ENCODE measurements at places on chromosomes 3 and 15. TPM values are rescaled to one million over a fixed set of nuclear protein-coding genes. Genes with fewer than 3 reads are reported as not detected.

DNA sequence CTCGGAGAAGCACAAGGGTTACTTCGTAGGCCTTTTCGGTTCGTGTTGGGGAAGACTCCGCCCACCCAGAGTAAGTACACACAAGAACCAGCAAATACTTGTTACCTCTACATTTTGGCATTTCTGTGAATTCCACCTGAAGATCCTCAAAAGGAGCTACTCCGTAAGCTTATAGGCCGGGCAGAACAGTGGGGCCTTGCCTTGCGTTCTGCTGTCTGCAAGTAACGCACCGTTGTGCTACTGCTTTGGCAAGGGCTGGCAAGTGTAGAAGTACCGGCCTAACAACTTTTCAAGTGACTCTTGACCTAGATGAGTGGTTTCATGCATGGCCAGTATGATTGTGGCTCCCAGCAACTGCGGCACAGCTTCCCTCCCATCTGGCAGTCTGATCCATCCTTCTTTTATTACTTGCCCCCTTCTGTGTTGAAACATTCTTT is 6.4 kb upstream of the DNAAF4 start:
- no peak overlapping the region for H3K27ac ChIP-seq
- DNase-seq = no peak
- H3K4me3 ChIP-seq = no peak overlapping the region
- H3K4me1 ChIP-seq = no peaks in the 10 kb centered on the region
- peaks cover 4% of the 10 kb centered on the region for H3K27me3 ChIP-seq
- no peaks in the 10 kb centered on the region for H3K36me3 ChIP-seq

PTPN23 gene
- 26.4 TPM for total RNA-seq

GRCh38 chr15:40306908-40307307 is 827 bp downstream of the PLCB2 start:
- no peak for DNase-seq
- no peaks in the 10 kb centered on the region for H3K27me3 ChIP-seq
- H3K4me3 ChIP-seq = peak overlapping the region; percentile 10

- H3K27ac ChIP-seq = no peak overlapping the region
- no peaks in the 10 kb centered on the region for H3K4me1 ChIP-seq
- H3K4me3 ChIP-seq = no peak overlapping the region
These were observed 1.4 kb upstream of the TMC3 start for GRCh38 chr15:81375461-81375860.

- no peak overlapping the region for H3K27ac ChIP-seq
- no peaks in the 10 kb centered on the region for H3K36me3 ChIP-seq
- no peaks in the 10 kb centered on the region for H3K4me1 ChIP-seq
- DNase-seq = no peak
These were observed 97.5 kb downstream of the OCA2 start for GRCh38 chr15:28001641-28002040.

DNA sequence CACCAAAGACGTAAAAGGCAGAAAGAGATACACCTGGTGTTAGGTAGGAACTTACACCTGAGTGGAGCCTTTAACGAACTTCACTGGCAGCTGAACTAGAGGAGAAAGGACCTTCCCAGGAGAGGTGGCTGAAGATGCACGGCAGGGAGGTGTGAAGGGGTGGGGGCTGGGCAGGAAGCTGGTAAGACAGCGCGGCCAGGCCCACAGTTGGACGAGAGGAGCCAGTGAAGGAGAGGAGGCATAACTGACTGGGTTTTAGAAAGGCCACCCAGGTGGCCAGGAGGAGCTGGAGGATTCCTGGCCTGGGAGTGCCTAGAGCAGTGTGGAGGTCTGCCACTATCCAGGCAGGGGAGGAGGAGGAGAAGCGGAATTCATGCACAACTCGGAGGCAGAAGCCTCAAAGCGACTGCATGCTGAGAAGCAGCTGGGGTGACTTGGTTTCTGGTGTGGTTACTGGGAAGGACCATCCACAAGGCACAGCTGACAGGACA is 51.9 kb downstream of the SLC41A3 start:
- no peaks in the 10 kb centered on the region for H3K36me3 ChIP-seq
- H3K27ac ChIP-seq = no peak overlapping the region
- no peak overlapping the region for H3K4me3 ChIP-seq
- no peak for DNase-seq
- H3K27me3 ChIP-seq = no peaks in the 10 kb centered on the region
- no peaks in the 10 kb centered on the region for H3K4me1 ChIP-seq

DNA sequence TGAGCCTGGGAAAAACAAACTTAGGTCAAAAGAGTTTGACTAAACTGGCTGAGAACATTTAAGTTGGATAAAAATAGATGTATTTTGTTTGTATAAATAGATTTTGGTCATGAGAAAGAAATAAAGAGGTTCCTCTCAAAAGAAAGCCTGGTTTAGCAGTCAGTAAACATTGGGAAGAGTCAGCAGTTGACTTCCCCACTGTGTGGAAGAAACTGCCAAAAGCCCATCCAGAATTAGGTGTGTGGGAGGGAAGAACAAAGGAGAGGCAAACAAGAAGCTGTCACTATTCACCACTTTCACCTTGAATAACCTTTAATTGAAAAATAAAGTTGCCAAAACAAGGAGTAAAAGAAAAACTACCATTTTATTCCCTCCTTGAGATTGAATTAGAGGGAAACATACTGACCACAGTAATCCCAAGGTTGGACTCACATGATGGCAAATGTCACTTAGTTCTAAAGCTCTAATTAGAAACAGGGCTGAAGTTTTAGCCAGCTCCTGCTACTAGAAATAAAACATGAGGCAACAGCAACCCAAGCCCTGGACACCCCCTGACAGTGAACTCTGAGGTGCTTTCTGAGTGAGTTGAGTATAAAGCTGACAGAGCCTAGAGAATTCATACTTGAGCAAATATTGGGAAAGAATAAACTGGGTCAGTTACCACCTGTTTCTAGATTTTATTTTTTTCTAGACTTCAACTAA is 139.3 kb downstream of the SERPINI1 start:
- H3K27ac ChIP-seq = peak overlapping the region; percentile 72
- H3K27me3 ChIP-seq = no peaks in the 10 kb centered on the region
- H3K36me3 ChIP-seq = no peaks in the 10 kb centered on the region
- DNase-seq = peak; percentile 49

GRCh38 chr3:52061121-52061910 is 4.9 kb upstream of the DUSP7 start:
- H3K27ac ChIP-seq = no peak overlapping the region
- DNase-seq = no peak
- H3K36me3 ChIP-seq = no peaks in the 10 kb centered on the region
- no peak overlapping the region for H3K4me3 ChIP-seq

- no peaks in the 10 kb centered on the region for H3K27me3 ChIP-seq
- no peak overlapping the region for H3K4me3 ChIP-seq
- DNase-seq = peak; percentile 94
- peaks cover 75% of the 10 kb centered on the region for H3K4me1 ChIP-seq
- no peaks in the 10 kb centered on the region for H3K36me3 ChIP-seq
These were observed 41.2 kb downstream of the CCDC12 start for GRCh38 chr3:46935168-46935858.

GRCh38 chr15:31435261-31435911 is 108.8 kb downstream of the KLF13 start:
- H3K36me3 ChIP-seq = no peaks in the 10 kb centered on the region
- H3K4me1 ChIP-seq = peaks cover 52% of the 10 kb centered on the region
- peak; percentile 85 for DNase-seq
- H3K27me3 ChIP-seq = no peaks in the 10 kb centered on the region
- peak overlapping the region; percentile 24 for H3K4me3 ChIP-seq

DNA sequence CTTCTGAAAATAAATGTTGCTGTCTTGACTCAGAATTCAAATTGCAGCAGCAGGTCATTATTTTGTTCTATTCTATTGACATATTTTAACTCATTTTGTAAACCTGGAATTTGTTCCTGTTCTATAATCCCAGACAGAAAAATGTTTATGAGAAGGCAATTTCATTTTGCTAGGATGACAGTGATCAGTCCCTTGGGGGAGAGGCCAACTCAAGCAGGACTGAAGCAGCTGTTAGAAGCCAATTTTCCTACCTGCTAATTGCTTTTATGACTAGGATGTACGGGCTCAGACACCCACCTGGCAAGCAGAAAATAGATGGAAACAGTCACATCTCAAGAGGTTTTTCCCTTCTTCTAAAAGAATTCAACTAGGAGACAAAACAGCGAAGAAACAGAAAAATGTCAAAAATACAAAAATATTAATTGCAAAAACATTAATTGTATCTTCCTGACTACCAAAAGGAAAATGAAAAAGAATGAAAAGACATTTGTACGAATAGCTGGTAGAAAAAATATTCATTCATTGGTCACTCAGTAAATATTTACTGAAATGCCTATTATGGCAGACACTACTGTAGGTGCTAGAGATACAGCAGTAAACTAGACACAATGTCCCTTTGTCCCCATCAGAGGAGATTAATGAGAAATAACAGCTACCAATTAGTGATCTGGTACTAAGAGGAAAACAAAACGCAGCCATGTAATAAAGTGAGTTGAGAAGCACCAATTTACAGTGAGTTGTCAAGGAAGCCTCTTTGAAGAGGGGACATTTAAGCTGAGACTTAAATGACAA is 73.5 kb downstream of the PEAK1 start:
- no peak overlapping the region for H3K4me3 ChIP-seq
- H3K4me1 ChIP-seq = peaks cover 35% of the 10 kb centered on the region
- no peak for DNase-seq

ZDHHC19 gene
- total RNA-seq = not detected

GRCh38 chr3:30002797-30003196 is 603.6 kb upstream of the TGFBR2 start:
- H3K27me3 ChIP-seq = no peaks in the 10 kb centered on the region
- no peak overlapping the region for H3K27ac ChIP-seq
- no peak for DNase-seq
- H3K4me1 ChIP-seq = no peaks in the 10 kb centered on the region
- no peaks in the 10 kb centered on the region for H3K36me3 ChIP-seq

- no peak for DNase-seq
- H3K27me3 ChIP-seq = no peaks in the 10 kb centered on the region
- no peaks in the 10 kb centered on the region for H3K4me1 ChIP-seq
These were observed 311.6 kb upstream of the GRM7 start for GRCh38 chr3:6549296-6549695.

DNA sequence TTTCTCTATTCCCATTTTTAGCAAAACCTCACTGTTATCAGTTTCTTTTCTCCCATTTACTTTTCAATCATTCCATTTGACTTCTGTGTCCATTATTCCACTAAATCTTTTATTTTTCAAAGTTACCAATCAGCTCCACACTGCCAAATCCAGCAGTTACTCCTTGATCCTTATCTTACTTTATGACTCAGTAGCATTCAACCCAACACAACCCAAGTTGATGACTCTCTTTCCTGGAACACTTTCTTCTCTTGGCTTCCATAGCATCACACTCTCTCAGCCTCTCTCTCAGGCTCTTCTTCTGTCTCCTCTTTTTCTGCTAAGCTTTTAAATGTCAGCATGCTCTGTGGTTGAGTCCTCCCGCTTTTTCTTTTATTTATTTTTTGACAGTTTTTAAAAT is 36.3 kb downstream of the RASGRP1 start:
- H3K4me3 ChIP-seq = no peak overlapping the region
- no peaks in the 10 kb centered on the region for H3K4me1 ChIP-seq
- no peak for DNase-seq
- no peaks in the 10 kb centered on the region for H3K36me3 ChIP-seq

GRCh38 chr3:191300422-191300821 is 28.8 kb upstream of the CCDC50 start:
- H3K27me3 ChIP-seq = no peaks in the 10 kb centered on the region
- no peaks in the 10 kb centered on the region for H3K36me3 ChIP-seq
- no peak for DNase-seq
- H3K27ac ChIP-seq = no peak overlapping the region
- no peaks in the 10 kb centered on the region for H3K4me1 ChIP-seq

- H3K4me3 ChIP-seq = no peak overlapping the region
- no peaks in the 10 kb centered on the region for H3K4me1 ChIP-seq
- no peak overlapping the region for H3K27ac ChIP-seq
- H3K36me3 ChIP-seq = no peaks in the 10 kb centered on the region
- H3K27me3 ChIP-seq = no peaks in the 10 kb centered on the region
These were observed 89.8 kb upstream of the MEX3B start for GRCh38 chr15:82135638-82136037.

DNA sequence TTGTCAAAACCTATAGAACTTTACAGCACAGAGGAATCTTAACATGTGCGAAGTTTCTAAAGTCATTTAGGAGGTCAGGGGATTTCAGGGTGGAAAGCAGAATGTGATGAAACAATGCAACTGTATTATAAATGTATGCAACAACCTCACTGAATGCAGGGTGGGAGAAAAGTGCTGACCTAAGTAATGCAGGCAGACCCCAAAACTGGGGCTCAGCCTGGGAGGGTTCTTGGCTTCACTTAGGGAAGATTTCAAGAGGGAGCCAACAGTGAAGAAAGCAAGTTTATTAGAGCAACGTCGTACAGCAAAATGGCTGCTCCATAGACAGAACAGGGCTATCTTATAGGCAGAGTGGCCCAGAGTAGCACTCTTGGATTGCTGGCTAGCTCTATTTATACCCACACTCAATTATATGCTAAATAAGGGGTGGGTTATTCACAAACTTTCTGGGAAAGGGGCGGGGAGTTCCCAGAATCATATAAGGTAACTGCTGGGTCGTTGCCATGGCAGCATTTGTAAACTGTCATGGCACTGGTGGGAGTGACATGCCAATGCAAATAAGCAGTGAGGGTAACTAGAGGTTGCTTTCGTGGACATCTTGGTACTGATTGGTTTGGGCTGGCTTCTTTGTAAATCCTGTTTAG is 14.2 kb upstream of the CAND2 start:
- H3K27ac ChIP-seq = no peak overlapping the region
- DNase-seq = no peak
- H3K4me1 ChIP-seq = no peaks in the 10 kb centered on the region
- H3K36me3 ChIP-seq = no peaks in the 10 kb centered on the region

GRCh38 chr3:9180764-9181117 is 68.7 kb downstream of the SRGAP3 start:
- DNase-seq = no peak
- H3K27me3 ChIP-seq = no peaks in the 10 kb centered on the region
- no peak overlapping the region for H3K4me3 ChIP-seq

RPS27L gene
- 111 TPM for total RNA-seq

PFKFB4 gene
- total RNA-seq = 1.0 TPM

MOBP gene
- total RNA-seq = not detected

GRCh38 chr3:121703973-121704372 is 43.3 kb upstream of the HCLS1 start:
- no peak for DNase-seq
- peaks cover 7% of the 10 kb centered on the region for H3K36me3 ChIP-seq
- H3K27me3 ChIP-seq = no peaks in the 10 kb centered on the region
- no peak overlapping the region for H3K27ac ChIP-seq
- H3K4me1 ChIP-seq = peaks cover 13% of the 10 kb centered on the region

DNA sequence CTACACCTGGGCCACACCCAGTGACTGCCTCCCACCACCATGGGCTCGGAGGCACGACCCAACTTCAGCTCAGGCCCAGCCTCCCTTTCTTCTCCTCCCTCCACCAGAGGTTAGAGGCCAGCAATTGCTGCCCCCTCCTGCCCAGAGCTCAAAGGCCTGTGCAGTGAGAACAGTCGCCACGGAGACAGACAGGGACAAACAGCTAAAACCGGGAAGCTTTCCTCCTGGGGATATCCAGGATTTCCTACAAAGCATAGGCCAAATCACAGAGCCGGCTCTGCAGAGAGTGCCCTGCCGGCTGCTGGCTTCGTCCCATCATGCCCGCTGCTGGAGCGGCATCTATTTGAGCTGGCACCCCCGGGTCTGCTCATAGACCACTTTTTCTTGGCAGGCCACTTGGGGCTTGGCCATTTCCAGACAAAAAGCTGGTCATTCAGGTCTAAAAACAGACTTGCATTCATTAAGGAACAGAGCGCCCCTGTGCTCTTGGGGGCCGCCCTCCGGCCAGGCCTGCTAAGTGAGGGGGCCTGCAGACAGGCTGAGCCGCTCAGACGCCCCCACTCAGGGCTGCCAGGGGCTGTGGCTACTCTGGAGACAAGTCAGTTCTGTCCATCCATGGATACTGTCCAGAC is 17.5 kb downstream of the GRAMD2A start:
- no peak overlapping the region for H3K4me3 ChIP-seq
- peaks cover 11% of the 10 kb centered on the region for H3K27me3 ChIP-seq
- no peaks in the 10 kb centered on the region for H3K36me3 ChIP-seq
- DNase-seq = no peak

FOXL2NB gene
- not detected for total RNA-seq

All from heart left ventricle (tissue), 16 donors.